ENCODE measurements at places on chromosomes 2 and 18.

DNA sequence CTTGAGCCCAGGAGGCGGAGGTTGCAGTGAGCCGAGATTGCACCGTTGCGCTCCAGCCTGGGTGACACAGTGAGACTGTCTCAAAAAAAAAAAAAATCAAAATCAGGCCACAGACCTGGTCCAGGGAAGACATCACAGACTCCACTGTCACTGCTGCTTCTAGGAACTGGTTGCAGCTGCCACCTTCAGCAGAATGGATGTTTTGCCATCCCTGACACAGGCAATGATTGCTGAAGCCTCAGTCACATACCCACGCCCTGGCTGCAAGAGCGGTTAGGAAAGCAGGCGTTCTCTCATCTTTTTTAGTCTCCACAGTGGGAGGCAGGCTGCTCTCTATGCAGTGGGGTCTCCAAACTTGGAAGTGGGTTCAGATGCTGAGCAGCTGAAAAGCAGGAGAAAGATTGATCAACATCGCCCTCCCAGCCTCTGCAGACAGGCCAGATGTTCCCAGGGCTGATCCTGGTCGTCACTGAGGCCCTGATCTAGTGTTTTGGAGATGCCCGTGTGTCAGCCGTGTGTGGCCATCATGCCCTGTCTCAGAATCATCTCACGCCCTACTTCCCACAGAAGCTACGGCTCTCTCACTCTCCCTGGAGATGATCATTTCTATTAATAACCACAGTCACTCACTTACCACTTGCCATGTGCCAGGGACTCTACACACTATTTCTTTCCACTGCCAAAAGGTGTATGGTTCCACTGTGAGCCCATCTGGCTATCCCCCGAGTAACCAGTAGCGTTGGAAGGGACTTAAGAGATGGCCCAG lies 91.8 kb downstream of the PLB1 start:
- DNase-seq = no peak

DNA sequence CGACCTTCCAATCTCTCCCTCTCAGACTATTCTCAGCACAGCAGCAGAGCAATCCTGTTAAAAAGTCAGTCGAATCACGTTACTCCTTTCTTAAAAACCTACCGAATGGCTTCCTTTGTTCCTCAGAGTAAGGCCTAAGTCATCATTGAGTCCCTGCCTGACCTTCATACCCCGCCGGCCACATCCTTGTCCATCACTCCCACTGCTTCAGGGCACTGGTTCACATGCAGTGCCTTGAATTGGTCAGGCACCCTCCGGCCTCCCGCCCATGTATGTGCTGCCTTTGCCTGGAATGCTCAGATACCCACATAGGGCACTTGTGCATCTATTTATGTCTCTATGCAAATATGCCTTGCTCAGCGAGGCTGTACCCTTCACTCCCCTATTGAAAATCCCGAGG lies 206.4 kb downstream of the DLGAP1 start:
- no peak for DNase-seq

DNA sequence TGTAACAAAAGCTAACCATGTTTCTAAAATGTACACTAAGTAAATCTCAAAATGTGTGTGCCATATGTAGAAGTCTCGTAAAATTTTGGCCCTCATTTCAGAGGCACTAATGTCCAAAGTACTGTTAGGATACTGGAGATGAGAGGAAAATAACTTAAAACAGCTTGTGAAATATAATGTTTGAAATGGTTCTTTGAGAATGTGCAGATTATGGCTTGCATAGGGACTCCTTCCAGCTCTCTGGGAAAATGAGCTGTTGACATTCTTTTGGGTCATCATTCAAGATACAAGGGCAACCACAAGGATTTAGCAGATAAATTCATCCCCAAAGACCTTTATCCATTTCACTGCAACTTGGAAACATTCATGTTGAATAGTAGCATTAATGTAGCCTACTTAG lies 38.1 kb upstream of the OTX1 start:
- no peak for DNase-seq

DNA sequence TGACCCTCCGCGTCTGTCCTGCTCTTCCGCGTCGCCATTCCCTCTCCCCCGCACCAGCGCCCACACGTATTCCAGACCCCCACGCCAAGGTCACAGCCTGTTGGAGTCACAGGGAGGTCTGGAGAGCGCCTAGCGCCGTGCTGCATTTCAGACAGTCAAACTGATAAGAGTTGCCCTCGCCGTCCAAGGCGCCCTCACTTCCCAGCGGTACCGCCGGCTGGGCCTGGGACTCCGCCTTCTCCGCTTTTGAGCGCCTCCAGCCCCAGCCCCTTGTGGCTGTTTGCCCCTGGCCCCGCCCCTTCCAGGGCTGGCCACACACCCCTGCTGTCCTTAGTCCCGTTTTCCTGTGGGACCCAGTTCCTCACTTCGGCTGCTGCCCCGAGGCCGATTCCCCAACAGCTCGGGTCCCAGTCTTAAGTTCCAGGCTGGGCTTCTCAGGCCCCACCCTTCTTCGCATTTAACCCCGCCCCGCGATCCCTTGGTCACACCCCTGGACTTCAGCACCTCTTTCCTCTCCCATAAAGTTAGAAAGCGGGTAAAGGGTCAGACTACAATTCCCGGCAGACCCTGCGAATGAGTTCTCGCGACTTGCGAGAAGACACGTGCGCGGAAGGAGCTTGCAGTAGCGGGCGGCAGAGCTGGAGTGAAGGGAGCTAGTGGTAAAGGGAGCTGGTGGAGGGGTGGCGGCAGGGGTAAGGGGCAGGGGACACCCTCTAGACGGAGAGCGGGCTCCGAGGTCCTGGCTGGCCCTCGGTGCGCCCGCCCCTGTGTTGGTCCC lies at the start of gene GMPPA:
TSS of gene GMPPA (plus strand) at position 612 of the 778 bp plus-strand sequence. CDS start 1,085 bp downstream, outside the sequence.
- DNase-seq = peak; percentile 89

GRCh38 chr2:1226766-1227165 lies 186.5 kb upstream of the TPO start:
- no peak for DNase-seq

GRCh38 chr2:27860111-27860510 lies 30.1 kb downstream of the RBKS start:
- no peak for DNase-seq

DNA sequence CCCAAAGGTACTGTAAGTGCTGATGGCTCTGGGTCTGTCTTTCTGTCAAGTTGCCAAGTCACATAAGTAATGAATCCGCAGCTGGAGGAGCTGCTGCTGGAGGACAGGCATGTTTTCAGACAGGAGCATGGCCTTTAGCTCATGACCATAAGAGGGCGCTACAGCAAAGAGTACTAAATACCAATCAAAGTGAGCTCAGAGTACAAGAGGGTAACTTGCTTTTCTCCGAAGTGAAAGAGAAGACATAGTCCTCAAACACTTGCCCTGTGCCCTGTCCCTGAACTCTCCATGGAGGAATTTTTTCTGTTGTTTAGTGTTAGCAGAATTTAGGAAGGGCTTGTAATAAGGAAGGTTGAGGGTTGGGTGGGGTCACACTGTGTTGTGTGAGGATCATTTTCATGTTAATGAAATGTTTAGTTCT lies 58.0 kb upstream of the EML6 start:
- peak; percentile 33 for DNase-seq

DNA sequence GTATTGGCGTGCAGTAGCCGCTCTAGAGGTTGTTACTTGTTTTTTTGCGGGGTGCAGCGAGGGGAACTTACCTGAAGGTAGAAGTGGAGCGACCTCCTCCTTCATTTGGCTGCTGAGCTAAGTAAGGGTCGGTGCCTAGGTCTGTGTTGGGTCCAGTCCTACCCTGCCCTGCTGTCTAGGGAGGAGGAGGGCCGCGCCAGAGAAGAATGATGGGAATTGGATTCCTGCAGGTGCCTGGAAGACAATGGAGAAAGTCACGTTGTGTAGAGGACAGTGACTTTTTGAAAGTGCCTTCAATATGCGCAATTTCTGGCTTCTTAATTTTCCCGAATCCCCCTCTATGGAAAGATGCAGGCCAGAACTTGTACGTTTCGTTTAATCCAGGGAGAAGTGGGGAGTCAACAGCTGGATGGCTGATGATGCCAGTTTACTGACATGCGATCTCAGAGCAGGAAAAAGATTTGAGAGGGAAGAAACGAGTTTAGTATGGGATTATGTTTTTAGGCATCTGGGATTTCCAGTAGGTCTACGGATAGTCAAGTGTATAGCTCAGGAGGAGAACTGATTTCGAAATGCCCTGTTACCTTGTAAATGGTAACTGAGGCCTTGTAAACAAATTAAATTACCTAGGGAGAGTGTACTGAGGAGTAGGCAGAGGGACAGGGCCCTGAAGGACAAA lies 653 bp downstream of the MRPS9 start:
- no peak for DNase-seq

DNA sequence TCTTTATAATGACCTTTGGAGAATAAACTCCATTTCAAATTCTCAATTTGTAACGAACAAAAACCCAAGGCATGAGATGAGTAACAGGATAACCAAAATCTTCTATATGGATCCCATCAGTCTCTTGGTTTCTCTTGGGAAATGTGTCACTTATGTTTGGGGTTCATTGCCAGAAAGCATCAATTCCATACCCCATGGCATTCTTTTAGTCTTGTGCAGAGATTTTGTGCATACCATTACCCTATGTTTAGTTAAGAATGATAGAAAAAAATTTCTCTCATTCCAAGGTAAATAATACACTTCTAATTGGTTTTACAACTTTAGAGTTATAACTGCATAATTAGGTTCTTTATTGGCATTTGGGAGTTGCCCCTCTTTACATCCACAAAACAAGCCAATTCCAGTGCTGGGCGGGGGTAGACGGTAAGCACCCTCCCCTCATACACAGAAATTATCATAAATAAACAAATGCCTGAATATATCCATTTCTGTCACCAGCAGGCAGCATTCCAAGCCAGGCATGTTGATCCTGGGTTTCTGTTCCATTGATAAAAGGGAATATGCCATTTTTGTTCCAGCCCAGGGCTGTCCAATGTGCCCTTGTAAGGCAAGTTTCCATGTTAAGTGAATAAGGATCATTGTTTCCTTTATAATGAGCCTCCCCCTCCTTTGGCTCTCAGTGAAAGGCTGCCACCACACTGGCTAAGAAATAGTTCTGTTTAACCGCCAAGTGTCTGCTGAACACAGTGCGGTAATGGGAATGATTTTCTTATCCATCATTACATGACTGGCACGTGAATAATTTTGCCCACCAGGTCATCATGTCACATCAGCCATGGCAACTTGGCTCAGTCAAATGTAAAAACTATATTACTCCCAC lies 680.1 kb upstream of the ZEB2 start:
- DNase-seq = no peak

DNA sequence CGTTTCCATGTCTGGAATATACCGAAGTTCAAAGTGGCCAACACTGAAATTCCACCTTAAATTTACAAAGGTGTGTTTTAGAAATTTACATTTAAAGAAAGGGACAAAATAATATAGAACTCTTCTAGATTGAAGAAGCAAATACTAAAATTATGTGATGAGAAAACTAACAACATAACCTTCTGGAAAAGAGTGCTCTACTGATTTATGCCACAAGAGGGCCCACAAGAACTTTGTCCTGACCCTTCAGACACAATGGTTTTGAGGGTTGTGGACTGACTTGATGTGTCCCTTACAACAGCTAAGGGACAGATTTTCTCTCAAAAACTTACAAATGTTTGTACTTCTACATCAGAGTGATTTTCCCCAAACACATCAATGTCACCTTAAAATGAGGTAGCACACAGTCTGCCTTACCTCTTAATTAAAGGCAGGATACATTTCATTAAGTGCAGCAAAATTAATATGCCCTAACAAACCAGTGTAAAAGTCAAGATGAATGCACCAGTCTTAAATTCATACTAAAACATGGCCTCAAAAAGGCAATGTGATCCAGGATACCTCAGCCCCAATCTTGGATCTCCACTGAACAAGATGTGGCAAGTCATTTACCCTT lies 36.2 kb downstream of the EIF2AK3 start:
- peak; percentile 29 for DNase-seq

- DNase-seq = peak; percentile 13
These were observed 443 bp downstream of the CPSF3 start for GRCh38 chr2:9423922-9424272.
